T-helper 2 cell (primary cell): ENCODE measurements at places on chromosomes 13 and 19.

- peak; percentile 29 for DNase-seq
Measured at GRCh38 chr19:1213391-1214286, 8.1 kb downstream of the STK11 start.

DNA sequence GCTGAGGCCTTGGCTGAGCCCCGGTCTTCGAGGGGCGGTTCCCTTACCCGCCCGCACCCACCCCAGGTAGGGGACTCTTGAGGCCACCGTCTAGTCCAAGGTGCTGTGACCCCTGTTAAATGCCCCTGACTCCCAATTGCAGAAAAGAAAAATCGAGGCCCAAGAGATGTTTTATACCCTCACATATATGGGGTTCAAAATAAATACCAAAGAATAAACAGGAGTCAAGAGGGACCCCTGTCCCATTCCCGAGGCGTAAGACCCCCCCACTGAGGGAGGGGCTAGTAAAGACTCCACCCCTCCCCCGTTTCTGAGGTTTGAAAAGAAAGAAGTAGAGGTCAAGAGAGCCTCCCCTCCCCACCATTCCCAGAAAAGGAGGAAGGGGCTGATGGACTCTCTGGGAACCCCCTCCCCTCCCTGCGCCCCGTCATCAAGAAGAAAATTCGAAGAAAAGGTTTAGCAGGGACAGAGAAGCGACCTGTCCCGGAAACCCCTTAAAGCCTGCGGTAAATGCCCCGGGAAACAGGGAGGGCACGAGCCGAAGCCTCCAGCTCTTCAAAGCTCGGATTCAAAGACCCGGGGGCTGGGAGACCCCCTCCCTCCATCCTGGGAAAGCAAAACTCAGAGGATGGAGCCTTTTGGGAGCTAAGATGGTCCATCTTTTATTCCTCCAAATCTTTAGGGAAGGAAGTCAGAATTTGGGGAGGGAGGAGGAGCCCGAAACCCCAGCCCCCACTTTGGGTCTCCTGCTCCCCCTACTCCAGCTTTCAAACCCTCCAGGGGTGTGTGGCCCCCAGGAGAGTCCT is 755 bp upstream of the RAB3A start:
- DNase-seq: no peak

GRCh38 chr13:47399599-47399998 is 502.7 kb upstream of the HTR2A start:
- no peak for DNase-seq

DNA sequence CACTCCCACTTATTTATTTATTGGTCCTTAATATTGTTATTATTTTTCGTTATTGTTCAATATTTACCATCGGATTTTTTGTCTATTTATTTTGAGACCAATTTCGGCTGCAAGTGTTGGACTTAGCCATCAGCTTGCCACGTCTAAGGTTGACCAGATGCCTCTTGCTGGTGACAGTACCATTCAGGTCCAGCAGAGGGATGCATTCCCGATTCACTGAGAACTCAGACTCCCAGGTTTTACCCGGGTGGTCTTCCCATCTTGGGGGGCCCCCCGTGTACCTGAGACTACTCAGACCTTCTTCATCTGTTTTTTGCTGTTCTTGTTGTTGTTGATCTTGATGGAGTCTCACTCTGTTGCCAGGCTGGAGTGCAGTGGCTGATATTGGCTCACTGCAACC is 1435.2 kb downstream of the UQCRFS1 start:
- DNase-seq: no peak

DNA sequence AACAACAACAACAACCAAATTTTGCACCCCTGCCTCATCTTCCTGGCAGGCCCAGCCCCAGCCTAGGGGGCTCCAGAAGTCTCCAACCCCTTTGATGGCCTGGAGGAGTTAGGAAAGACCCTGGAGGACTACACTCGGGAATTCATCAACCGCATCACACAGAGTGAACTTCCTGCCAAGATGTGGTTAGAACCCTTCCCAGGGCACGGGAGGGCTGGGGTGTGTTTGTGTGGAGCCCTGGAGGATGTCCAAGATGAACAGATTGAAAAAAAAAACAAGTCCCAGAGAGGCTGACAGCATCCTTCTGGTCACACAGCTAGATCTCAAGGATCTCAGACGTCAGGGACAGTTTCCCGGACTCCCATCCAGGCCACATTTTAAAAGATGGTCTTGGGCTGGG is 13.3 kb downstream of the APOC1 start:
- no peak for DNase-seq

DNA sequence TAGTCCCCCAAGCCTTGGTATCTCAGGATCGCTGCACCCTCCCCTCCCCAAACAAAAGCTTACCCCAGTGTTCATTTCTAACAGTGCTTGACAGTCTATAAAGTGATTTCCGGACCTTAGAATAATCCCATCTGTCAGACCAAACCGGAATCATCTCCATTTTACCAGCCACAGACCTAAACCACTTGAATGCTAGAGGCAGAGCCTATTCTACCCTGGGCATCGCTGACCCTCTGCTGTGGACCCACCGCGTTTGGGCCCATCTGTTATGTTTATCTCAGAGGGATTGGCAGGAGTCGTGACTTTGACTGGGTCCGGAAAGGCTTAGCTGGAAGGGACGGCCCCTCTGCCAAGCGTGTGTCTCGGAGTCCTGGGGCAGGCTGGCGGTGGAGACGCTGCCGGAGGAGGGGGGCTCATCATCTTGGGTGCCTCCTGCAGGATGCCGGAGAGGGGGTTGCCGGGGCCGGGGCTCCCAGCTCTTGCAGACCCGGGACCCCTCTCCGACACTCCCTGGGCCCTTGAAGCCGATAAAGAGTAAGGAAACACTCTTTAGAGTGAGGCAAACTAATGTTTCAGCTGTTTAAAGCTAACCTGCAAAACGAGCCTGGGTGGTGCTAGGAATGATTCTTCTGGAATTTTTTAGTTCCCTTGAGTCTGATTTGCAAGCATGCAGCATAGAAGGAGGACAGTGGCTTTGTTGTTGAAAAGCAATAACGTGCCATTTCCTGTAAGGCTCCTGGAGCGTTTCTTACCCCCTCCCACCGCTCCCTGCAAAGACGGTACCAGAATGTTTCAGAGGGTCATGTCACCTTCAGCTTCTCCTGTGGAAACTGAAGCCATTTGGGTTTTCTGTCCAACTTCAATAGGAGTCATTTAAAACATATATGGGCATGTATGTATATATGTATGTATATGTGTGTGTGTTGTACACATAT is 1.3 kb downstream of the SLC25A42 start:
- no peak for DNase-seq

GRCh38 chr13:110628952-110629701 is 13.8 kb downstream of the NAXD start:
- no peak for DNase-seq

GRCh38 chr19:49850221-49850486 is 805 bp upstream of the PTOV1 start:
- DNase-seq: no peak

DNA sequence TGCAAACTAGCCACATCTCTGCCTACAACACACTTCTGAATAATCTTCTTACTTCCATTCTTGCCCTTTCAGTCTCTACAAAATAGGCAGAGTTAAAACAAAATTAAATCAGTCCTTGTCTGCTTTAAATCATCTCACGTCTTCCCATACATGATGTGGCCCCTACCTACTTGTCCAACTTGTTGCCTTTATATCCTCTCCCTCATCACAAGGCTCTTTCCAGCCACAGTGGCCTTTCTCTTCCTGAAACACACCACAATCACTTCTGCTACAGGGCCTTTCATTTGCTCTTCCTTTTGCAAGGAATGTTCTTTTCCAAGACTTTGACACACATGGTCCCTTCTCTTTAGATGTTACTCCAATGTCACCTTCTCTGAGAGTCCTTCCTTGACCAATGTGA is 1.7 kb downstream of the RBM26 start:
- DNase-seq: no peak

GRCh38 chr19:13637664-13638063 is 126.7 kb upstream of the MRI1 start:
- no peak for DNase-seq

DNA sequence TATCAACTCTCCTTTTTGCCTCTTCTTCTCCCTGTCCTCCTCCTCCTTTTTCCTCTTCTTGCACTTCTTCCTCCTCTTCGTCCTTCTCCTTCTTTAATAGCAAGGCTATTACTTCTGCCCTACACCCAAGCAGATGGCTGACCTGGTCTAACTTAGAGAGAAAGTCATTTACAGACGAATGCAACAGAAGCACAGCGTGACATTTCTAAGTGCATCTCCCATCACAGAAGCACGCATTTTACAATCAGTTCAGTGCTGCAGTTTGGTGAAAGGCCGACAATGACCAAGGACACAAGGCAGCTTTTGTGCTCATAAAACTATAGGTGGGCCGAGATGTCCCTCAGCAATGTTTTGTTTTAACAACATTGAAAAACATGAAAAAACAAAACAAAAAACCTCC is 231.5 kb downstream of the FGF14 start:
- no peak for DNase-seq

- no peak for DNase-seq
Measured at GRCh38 chr13:68584776-68585175, 1354.6 kb upstream of the PCDH9 start.

DNA sequence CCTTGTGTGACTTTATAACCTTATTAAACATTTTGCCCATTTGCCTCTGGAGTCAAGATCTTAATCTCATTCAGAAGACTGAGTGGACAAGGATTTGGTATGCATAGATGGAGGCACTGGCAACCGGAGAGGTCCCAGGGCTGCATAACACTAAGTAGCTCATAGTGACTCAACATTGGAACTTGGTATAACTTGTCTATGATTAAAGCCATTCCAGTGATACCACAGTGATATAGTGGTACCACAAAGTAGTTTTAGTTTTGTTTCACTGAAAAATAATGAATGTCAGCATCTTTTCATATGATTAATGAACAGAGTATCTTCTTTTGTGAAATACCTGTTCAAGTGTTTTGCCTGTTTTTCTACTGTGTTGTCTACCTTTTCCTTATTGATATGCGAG is 26.4 kb downstream of the CDK8 start:
- peak; percentile 16 for DNase-seq

DNA sequence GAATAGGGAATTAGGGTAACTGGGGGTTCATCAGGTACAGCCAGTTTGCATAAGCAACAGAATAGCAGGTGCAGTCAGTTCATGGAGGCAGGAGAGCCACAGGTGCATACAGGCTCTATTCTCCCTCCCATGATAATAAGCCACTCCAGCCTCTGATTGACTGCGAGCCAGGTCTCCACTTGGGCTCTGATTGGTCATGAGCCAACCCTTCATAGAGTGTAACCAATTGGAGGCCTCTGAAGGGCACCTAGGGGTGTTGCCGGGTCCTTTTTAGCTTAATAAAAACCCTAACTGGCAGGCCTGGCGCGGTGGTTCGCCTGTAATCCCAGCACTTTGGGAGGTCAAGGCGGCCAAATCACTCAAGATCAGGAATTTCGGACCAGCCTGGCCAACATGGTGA is 8.7 kb upstream of the CKM start:
- DNase-seq: no peak

- DNase-seq: no peak
Measured at GRCh38 chr13:22009500-22009899, 338.6 kb downstream of the FGF9 start.
